ENCODE measurements at places on chromosomes 1 and 21.

GRCh38 chr1:221162939-221163338 lies 283.7 kb downstream of the HLX start:
- no peak overlapping the region for H3K27ac ChIP-seq
- no peak overlapping the region for H3K4me3 ChIP-seq
- DNase-seq = no peak
- H3K27me3 ChIP-seq = no peaks in the 10 kb centered on the region

- H3K36me3 ChIP-seq = no peaks in the 10 kb centered on the region
- DNase-seq = no peak
- no peaks in the 10 kb centered on the region for H3K4me1 ChIP-seq
- H3K27me3 ChIP-seq = no peaks in the 10 kb centered on the region
Observed at GRCh38 chr1:169451218-169451824, 24.0 kb upstream of the CCDC181 start.

DNA sequence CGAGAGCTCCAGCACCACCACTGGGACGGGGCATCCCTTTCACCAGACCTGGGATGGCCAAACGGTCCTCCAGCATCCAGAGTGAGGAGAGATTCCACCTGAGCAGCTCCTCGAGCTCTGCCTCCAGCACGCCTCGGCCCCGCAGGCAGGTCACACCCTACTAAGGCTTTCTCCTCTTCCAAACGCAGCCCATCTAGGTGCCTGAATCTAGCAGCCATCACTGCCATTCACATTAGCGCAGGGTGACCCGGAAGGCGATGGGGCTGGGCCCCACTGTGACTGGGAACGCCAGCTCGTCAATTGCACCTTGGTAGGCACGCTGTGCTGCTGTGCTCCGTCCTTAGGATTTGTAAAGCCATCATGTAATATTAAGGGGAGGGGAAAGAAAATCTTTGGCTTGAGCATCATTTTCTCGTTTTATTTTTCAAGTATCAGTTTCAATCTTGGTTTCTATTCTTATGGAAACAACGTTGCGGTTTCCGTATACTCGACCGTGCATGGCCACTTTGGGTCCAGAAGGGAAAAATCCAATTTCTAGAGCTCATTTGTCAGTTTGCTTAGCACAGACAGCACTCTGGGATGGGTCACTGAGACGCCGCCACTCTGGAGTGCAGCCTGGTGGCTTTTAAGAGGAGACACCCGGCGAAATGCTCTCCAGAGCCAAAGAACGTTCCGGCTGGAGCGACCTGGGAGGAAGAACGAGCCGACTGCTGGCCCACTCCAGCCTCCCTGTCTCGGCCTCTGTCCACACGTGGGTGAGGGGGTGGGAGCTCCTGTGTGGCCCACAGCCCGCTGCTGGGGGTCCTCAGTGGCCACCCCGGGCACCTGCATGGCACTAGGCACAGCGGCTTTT lies 173.6 kb downstream of the PRDM16 start:
- no peak overlapping the region for H3K4me3 ChIP-seq
- no peaks in the 10 kb centered on the region for H3K36me3 ChIP-seq
- no peak for DNase-seq
- H3K4me1 ChIP-seq = peaks cover 74% of the 10 kb centered on the region
- H3K27ac ChIP-seq = no peak overlapping the region
- no peaks in the 10 kb centered on the region for H3K27me3 ChIP-seq

GRCh38 chr1:6454856-6455751 lies 10.9 kb downstream of the TNFRSF25 start:
- H3K4me3 ChIP-seq = peak overlapping the region; percentile 26
- no peak overlapping the region for H3K27ac ChIP-seq
- no peaks in the 10 kb centered on the region for H3K36me3 ChIP-seq

- no peak for DNase-seq
- no peak overlapping the region for H3K4me3 ChIP-seq
- no peak overlapping the region for H3K27ac ChIP-seq
- no peaks in the 10 kb centered on the region for H3K36me3 ChIP-seq
- peaks cover 9% of the 10 kb centered on the region for H3K4me1 ChIP-seq
Observed at GRCh38 chr1:64940025-64940424, 26.3 kb downstream of the JAK1 start.

- no peak overlapping the region for H3K4me3 ChIP-seq
- no peaks in the 10 kb centered on the region for H3K4me1 ChIP-seq
- no peak for DNase-seq
- H3K27me3 ChIP-seq = no peaks in the 10 kb centered on the region
Observed at GRCh38 chr1:108758796-108759195, 12.3 kb downstream of the STXBP3 start.

DNA sequence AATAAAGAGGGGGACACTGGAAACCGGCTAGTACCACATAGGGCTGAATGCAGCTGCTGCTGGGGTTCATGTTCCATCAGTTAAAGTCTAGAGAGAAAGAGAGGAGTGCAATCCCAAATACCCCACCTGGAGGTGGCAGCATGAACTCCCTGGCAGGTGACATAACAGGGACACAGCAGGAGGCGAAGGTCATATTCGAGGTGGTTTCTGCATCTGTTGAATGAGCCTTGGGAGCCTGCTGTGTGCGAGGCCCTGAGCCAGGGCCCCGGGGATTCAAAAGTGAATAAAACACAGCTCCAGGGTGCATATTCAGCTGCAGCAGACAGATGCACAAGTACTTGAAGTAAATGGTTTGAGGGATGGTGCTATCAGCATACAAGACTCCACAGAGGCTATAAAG lies 456.8 kb downstream of the SETD4 start:
- H3K36me3 ChIP-seq = no peaks in the 10 kb centered on the region
- DNase-seq = no peak
- H3K27me3 ChIP-seq = no peaks in the 10 kb centered on the region
- H3K27ac ChIP-seq = no peak overlapping the region
- no peak overlapping the region for H3K4me3 ChIP-seq
- H3K4me1 ChIP-seq = no peaks in the 10 kb centered on the region

DNA sequence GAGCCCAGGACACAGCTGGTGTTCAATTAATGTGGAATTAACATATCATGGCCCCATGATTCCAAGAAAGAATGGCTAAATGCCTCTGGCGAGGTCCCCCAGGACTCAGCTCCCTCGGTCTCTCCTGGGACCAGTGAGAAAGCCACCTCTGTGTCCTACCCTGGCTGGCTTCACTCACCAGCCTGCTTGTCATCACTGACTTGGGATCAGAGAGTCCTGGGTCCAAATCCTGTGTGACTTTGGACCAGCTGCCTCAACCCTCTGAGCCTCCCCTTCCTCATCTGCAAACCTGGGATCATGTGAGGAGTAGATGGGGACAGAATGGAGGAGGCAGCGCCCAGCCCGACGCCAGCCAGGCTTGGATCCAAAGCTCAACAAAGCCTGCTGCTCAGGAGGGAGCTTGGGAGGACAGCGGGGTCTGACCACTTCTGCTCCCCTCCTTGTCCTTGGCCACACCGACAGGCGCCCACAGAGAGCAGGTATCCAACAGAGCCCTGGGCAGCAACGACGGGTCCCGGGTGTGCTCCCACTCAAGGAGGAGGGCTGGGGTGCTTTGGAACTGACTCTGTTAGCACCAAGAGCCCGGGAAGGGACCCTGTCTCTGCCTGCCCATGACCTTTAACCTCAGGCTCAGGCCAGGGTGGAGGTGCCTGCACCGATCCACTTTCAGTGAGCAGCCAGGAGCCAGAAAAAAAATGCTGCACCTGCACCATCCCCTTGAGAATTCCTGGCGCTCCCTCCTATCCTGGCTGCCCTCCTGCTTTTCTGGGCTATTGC lies 3.2 kb downstream of the SH2D5 start:
- peaks cover 55% of the 10 kb centered on the region for H3K27me3 ChIP-seq
- no peaks in the 10 kb centered on the region for H3K36me3 ChIP-seq
- H3K27ac ChIP-seq = no peak overlapping the region
- H3K4me1 ChIP-seq = peaks cover 26% of the 10 kb centered on the region
- DNase-seq = no peak

- no peaks in the 10 kb centered on the region for H3K4me1 ChIP-seq
- no peaks in the 10 kb centered on the region for H3K27me3 ChIP-seq
- no peak overlapping the region for H3K27ac ChIP-seq
- no peak for DNase-seq
- H3K36me3 ChIP-seq = no peaks in the 10 kb centered on the region
Observed at GRCh38 chr1:86035101-86035500, 121.5 kb downstream of the COL24A1 start.

- DNase-seq = no peak
- H3K27ac ChIP-seq = no peak overlapping the region
- no peak overlapping the region for H3K4me3 ChIP-seq
- H3K27me3 ChIP-seq = no peaks in the 10 kb centered on the region
Observed at GRCh38 chr21:29506947-29507346, 208.2 kb downstream of the BACH1 start.

GRCh38 chr1:150887018-150887417 lies at the start of gene CTXND2:
CTXND2 (plus strand) TSS chr1:150887136; CDS start chr1:150912315, 25,179 bp downstream.
- DNase-seq = no peak
- H3K27ac ChIP-seq = no peak within 1 kb of the TSS
- no peaks in the 10 kb centered on the region for H3K27me3 ChIP-seq
- H3K4me1 ChIP-seq = no peaks in the 10 kb centered on the region
- H3K4me3 ChIP-seq = no peak within 1 kb of the TSS
- H3K36me3 ChIP-seq = no peaks in the 10 kb centered on the region

DNA sequence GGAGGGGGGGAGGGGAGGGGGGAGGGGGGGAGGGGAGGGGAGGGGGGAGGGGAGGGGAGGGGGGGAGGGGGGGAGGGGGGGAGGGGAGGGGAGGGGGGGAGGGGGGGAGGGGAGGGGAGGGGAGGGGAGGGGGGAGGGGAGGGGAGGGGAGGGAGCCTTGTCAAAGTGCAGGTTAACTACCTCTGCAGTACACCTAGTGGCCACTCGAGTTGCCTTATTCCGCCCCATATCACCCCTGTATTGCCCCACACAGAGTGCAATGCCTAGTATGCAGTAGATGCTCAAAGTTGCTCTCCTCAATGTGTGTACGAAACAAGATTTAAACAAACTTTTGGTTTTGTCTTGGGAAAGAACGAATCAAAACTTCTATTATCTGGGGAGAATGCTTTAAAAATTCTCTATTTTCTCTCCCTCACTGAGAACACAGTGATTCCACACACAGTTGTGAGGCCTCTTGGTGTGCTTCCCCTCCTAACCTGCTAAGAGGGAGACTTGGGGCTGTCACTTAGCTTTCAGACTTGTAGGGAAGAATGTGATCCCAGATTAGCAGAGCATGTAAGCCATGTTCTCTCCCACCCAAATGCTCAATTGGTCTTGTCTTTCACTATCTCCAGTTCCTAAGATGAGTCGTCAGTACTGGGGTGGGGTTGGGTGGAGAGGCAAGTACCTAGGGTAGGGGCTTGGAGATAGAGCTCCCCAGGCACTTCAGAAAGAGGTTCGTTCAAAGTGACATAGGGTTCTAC lies 79.7 kb upstream of the MAP10 start:
- no peaks in the 10 kb centered on the region for H3K4me1 ChIP-seq
- H3K4me3 ChIP-seq = no peak overlapping the region
- no peak for DNase-seq
- H3K36me3 ChIP-seq = no peaks in the 10 kb centered on the region
- H3K27me3 ChIP-seq = no peaks in the 10 kb centered on the region

GRCh38 chr1:115906627-115907026 lies 65.7 kb upstream of the NHLH2 start:
- no peak overlapping the region for H3K4me3 ChIP-seq
- no peaks in the 10 kb centered on the region for H3K27me3 ChIP-seq
- no peaks in the 10 kb centered on the region for H3K36me3 ChIP-seq
- no peak overlapping the region for H3K27ac ChIP-seq
- H3K4me1 ChIP-seq = no peaks in the 10 kb centered on the region

GRCh38 chr1:64757213-64757612 lies 12.3 kb downstream of the RAVER2 start:
- no peaks in the 10 kb centered on the region for H3K4me1 ChIP-seq
- no peak overlapping the region for H3K27ac ChIP-seq
- H3K36me3 ChIP-seq = no peaks in the 10 kb centered on the region
- no peak overlapping the region for H3K4me3 ChIP-seq

DNA sequence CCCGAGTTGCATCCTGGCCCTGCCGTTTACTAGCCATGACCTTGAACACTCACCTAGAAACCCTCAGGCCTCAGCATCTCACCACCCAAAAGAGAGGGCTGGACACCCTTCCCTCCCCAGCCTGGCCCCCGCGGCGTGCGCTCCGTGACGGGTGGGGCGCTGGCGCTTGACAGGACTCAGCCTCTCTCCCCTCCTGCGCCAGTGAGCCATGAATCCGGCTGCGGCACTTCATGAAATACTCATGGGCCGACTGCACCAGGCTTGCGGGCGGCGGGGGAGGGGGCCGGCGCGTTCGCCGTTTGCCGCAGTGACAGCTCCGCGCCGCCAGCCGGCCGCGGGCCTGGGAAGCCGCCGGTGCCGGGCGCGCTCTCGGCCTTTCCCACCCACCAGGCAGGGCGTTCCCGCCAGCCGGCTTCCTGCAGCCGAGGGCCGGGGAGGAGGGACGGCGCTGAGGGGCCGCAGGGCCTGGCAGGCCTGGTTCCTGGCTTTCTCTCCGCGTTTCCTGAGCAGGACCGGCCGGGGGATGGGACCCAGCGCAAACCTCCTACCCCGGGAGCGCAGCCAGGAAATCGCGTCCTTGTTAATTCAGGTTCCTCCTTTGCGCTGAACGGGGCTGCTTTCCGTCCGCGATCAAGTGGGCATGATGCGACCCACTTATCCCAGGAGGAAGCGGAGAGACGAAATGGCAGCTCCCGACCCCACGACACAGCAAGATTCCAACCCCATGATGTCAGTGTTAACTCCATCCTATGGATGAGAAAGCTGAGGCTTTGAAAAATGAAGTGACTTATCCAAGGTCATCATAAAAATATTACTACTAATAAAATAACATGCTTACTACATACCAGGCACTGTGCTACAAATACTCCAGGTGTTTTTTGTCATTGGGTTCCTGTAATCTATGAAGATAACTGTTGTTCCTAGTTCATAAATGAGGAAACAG lies 9.1 kb upstream of the LUZP1 start:
- peak; percentile 64 for DNase-seq
- peak overlapping the region; percentile 78 for H3K27ac ChIP-seq
- H3K36me3 ChIP-seq = no peaks in the 10 kb centered on the region
- H3K27me3 ChIP-seq = no peaks in the 10 kb centered on the region
- H3K4me1 ChIP-seq = peaks cover 10% of the 10 kb centered on the region

- DNase-seq = no peak
- no peaks in the 10 kb centered on the region for H3K27me3 ChIP-seq
- no peaks in the 10 kb centered on the region for H3K36me3 ChIP-seq
- no peak overlapping the region for H3K4me3 ChIP-seq
- no peak overlapping the region for H3K27ac ChIP-seq
Observed at GRCh38 chr21:42472521-42472920, 23.5 kb downstream of the RSPH1 start.

DNA sequence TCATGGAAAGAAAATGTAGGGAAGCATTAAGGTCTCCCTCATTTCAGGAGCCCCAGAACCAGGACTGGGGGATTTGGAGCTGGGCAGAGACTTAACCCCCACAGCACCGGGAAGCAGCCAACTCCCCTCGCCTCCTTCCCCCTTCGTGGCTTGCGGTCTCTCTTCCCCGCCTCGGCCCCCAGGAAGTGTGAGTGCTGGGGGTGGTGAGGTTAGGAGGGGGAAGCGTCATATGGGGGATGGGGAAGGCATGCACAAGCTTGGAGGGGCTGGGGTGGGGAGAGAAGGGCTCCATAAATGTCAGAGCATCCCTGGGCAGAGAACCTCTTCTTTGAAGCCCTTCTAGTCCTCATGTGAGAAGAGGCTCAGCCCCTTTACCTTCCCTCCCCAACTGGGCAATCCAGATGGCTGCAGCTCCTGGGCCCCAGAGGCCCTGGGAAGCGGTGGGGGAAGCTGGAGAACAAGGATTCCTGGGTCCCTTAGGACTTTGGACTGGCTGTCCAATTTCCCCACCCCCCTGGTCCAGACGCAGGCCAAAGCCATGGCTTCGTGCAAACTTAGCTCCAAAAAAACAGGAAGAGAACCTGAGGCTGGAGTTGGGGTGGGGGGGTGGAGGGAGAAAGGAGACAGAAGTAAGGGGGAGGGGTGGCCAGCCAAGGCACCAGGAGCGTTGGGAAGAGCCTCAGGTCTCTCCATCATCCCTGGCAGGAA lies 7.8 kb downstream of the ZBTB7B start:
- no peak overlapping the region for H3K4me3 ChIP-seq
- peak overlapping the region; percentile 96 for H3K27ac ChIP-seq
- peaks cover 38% of the 10 kb centered on the region for H3K36me3 ChIP-seq
- DNase-seq = no peak
- no peaks in the 10 kb centered on the region for H3K27me3 ChIP-seq
- H3K4me1 ChIP-seq = peaks cover 97% of the 10 kb centered on the region
